ENCODE measurements at places on chromosomes 3 and 15. TPM values are rescaled to one million over a fixed set of nuclear protein-coding genes. Genes with fewer than 3 reads are reported as not detected.

The RTP1 gene
- not detected for total RNA-seq

The PIERCE2 gene
- 0.36 TPM for total RNA-seq

The HRG gene
- total RNA-seq: not detected

The KNG1 gene
- total RNA-seq: not detected

The ANKRD63 gene
- under 0.01 TPM for total RNA-seq

The CKMT1B gene
- not detected for total RNA-seq

The SH2D7 gene
- not detected for total RNA-seq

The COL6A5 gene
- not detected for total RNA-seq

The SLC51A gene
- not detected for total RNA-seq

The ROPN1 gene
- not detected for total RNA-seq

The C3orf22 gene
- total RNA-seq: not detected

DNA sequence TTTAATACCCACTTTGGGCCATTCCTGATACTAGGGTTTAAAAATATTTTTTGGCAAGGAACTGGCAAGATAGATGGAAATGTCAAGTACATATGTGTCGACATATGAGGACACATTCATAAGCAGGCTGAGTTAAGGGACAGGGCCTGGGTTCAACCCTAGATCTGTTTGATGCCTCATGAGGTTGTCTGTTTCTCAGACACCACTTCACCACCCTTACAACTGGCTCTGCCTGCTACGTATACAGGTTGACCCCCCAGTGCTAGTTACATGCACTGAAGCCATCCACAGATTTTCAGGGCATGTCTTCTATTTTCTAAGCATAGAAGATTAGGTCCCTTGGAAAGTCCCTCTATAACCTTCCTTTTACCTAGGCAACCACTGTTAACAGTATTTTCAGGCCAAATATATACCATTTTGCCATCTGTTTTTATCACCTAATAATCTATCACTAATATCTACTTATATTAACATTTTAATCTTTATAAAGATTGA lies 296.7 kb downstream of the PLCL2 start:
- no peak for DNase-seq

- no peak for DNase-seq
These were observed 45.7 kb downstream of the NUDT16 start for GRCh38 chr3:131427226-131427625.

DNA sequence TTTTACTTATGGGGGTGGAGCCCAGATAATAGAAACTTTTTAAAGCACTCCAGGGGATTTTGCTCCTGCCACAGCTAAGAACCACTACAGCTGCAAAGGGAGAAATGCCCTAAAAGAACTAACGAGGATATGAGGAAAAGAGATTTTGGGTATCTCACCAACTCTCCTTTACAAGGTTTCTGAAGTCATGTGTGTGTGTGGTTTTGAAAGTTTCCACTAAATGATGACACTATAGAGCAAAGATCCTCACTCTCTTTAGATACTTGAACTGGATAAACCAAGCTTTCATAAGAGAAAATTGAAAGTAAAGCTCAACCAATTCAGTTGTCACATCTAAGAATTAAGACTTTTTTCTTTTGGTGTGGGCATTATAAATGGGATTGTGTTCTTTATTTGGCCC lies 455.3 kb upstream of the ALCAM start:
- DNase-seq: peak; percentile 31

GRCh38 chr3:151843275-151843674 lies 29.4 kb downstream of the AADAC start:
- peak; percentile 16 for DNase-seq

GRCh38 chr3:64561325-64561843 lies 126.4 kb downstream of the ADAMTS9 start:
- no peak for DNase-seq

GRCh38 chr3:138347960-138348753 lies at the start of gene MRAS:
MRAS (plus strand) TSS chr3:138348579; CDS start chr3:138372884, 24,305 bp downstream.
- DNase-seq: peak; percentile 73

DNA sequence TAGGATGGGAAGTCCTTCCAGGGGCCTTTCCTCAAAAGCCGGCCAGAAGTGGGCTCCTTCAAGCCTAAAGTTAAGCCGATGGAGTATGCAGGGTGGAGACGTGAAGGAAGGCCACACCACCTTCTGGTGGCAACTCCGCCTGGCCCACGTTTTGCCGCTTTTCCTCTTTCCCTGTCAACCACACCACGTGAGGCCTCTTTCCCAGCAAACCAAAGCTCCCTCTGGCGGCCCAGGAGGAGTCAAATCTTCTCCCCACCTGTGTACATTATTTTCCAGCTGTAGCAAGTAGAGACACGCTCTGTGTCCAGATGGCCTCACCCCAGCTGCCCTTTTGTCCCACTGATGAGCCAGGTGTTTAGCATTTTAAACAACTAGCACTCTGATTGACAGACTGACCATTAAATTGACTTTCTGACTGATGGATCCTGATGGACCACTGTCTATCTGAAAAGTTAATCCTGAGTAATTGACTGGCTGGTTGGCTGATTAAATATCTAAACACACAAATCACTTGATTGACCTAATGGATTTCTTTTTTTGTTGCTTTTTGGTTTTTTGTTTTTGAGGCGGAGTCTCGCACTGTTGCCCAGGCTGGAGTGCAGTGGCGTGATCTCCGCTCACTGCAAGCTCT lies 59.6 kb upstream of the ZBTB38 start:
- DNase-seq: peak; percentile 34

DNA sequence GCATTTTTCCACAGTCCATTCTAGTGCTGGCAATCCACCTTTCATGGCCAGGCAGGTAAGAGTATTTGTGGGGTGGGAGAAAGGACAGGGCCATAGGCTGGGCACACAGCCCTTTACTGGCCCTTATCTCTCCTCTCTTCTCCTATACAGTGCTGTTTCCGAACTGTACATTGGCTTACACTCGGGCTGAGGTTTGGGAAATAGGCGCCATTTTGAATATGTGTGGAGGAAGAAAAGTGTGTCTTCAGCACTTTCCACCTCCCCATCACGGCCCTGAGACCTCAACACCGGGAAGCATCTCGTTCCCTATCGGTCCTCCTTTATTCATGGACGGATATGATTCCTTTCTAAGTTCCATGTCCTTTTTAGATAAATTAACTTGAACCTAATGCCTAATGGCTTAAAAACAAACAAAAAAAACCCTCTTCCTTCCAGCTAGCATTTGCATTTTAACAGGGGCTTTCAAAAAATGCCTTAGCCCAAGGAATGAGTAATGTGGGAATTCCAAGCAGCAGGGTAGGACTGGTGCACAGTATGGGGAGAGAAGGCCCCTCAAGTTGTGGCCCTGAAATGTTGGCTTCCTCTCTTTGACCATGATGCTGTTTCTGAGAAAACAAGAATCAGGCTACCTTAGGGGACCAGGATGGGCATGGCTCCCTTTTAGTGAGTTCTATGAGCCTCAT lies 24.5 kb downstream of the CD86 start:
- DNase-seq: no peak

DNA sequence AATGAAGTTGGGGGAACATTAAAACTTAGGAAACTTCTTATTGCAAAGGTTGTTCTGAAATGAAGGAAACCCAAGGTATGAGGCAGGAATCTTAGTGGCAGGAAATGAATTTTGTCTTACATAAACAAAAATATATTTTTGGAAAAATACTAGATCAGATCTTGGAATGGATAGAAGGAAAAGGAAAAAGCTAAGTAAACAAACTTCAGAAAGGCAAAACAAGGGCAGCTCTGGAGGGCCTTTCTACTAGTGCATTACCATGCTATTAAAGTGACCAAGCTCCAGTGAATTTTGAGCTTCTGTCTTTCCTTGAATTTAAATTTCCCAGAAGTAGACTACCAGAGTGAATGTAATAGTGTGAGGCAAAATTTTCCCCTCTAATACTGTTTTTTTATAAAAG lies 13.6 kb downstream of the ARL6 start:
- DNase-seq: no peak

DNA sequence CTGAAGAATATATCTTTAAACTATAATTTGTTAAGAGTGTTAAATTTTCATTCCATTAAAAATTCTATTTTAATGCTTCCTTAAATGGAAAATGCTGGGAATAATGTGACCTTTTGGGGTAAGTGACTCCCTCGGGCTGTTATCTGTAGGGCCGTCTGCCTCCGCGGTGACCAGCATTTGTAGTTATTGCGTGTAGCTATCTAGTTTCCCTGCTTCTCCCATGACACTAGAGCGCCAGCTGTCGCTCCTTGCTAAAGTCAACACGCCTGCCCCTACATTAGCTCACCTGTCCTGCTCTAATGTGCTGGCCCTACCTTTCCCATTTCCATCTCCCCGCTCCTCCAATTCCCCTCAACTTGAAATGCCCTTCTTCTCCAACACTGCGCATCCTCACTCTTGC lies 12.4 kb upstream of the CHRM5 start:
- no peak for DNase-seq

DNA sequence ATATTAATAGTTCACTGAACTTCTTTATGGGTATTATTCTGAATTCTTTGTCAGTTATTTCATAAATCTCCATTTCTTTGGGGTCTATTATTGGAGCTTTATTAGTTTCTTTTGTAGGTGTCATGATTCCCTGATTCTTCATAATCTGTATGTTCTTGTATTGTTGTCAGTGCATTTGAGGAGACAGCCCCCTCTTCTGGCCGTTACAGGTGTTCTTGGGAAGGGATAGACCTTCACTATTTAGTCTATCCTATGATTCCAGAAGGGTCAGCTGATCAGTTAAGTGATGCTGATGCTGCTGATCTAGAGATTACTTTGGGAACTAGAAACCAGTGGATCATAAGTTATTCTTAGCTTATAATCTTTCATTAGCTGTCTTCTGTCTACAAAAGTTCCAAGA lies 34.9 kb downstream of the TMEM39A start:
- DNase-seq: no peak

GRCh38 chr3:116815321-116815720 lies 105.7 kb downstream of the TUSC7 start:
- no peak for DNase-seq

DNA sequence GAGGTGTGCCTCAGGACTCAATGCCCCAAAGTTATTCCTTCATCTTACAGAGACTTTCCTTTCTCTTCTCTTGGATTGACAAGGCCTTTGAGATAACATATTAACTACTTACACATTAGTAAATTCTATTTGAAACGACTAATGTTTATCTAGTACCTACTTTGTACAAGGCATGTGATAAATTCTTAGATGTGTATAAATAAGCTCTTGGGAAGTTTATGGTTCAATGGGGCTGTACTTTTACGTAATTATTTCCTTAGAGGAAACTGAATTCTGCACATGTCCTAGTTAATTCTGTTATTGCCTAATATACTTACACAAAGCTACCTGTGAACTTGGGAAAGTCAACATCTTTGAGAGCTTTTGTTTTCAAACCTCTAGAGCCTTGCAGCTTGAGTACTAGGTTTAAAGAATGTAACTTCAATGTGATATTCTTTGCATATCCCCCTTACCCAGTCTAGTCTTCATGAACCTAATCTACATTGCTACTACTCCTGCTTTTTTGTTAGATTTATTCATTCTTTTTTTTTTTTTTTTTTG lies 58.5 kb upstream of the RAP2B start:
- no peak for DNase-seq

- DNase-seq: peak; percentile 70
These were observed 49.0 kb downstream of the KY start for GRCh38 chr3:134601539-134602439.

GRCh38 chr3:66392512-66392911 lies 108.3 kb downstream of the LRIG1 start:
- DNase-seq: no peak

GRCh38 chr3:69888943-69889315 lies 110.6 kb upstream of the SAMMSON start:
- DNase-seq: no peak

GRCh38 chr3:8200996-8201395 lies 300.6 kb upstream of the LMCD1 start:
- no peak for DNase-seq

GRCh38 chr3:62601238-62602070 lies 228.1 kb upstream of the FEZF2 start:
- DNase-seq: peak; percentile 87

GRCh38 chr3:65619451-65619881 lies 419.3 kb downstream of the MAGI1 start:
- peak; percentile 92 for DNase-seq

GRCh38 chr3:188680189-188680588 lies 491.6 kb upstream of the TPRG1 start:
- peak; percentile 24 for DNase-seq

GRCh38 chr3:42273361-42273760 lies 7.4 kb upstream of the CCK start:
- DNase-seq: no peak

DNA sequence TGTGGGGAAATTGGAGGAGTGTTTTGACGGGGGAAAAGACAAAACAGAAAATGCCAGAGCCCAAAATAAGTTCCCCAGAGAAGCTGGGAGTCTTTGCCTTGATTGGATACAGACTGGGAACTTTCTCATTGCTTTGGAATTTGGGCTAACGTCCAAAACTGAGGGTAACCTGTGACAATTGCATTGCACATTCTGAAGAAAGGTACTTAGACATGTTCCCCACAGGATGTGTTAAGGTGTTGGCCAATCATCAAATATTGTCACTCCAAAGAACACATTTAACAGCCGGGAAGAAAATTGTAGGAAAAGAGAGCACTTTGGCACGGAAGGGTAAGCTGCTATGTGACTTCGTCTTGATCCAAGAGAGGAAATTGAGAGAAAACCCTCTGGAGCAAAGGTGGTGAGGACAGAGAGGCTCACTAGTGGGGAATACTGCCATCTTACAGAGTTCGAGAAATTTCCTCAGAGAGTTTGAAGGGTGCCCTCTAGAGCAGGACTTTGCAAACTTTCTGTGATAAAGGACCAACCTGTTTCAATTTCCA lies 619.5 kb upstream of the TBL1XR1 start:
- peak; percentile 59 for DNase-seq

Measured in IMR-90 (cell line).